NCI-H1694 treated with DMSO at 0.1 percent for 48 hours (cell line): ENCODE measurements at places on chromosomes 11 and 22.

DNA sequence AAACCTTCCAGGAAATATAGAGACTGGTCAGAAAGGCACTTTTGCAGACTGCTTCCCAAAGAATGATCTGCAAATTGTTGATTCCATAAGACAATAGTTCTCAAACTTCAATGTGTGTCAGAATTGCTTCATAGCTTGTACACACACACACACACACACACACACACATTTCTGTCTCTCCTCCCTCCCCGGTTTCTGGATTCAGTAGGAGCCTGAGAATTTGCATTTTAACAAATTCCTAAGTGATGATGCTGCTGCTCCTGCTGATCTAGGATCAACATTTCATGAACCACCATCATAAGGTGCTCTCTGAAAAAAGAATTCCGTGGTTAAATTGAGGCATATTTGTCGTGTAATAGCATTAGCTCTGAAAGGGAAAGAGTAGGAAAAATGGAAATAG is 35.3 kb upstream of the FZD4 start:
- no peak for DNase-seq

GRCh38 chr11:64089027-64089360 is 53.3 kb downstream of the FLRT1 start:
- DNase-seq = no peak

DNA sequence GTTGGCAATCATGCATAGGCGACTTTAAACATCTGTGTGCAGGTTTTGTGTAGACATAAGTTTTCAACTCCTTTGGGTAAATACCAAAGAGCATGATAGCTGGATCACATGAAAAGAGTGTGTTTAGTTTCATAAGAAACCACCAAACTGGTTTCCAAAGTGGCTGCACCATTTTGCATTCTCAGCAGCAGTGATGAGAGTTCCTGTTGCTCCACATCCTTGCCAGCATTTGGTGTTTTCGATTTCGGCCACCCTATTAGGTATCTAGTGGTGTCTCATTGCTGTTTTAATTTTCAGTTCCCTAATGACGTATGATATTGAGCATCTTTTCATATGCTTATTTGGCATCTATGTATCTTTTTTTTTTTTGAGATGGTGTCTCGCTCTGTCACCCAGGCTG is 62.8 kb upstream of the CCND1 start:
- DNase-seq = no peak

- no peak for DNase-seq
These were observed 7.4 kb upstream of the VSIG10L2 start for GRCh38 chr11:125938418-125938817.

DNA sequence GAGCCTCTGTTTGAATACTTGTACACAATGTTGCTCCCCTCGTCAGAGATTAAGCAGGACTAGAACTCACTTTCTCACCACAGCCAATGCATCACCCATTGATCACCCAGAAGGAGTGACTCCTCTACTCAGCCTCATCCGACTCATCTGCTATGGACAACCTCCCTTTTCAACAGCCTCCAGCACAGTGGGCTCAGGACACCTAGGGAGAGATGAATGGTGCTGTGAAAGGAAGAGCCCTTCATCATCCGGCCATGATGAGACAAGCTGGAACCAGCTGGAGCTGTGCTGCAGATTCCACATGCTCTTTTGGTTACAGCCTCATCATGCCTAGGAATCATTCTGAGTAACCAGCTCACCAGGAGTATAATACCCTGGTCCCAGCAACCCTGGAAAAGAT is 15.5 kb downstream of the C11orf91 start:
- no peak for DNase-seq

GRCh38 chr11:117074119-117074518 is 24.1 kb downstream of the SIK3 start:
- DNase-seq = no peak

- no peak for DNase-seq
These were observed 564.4 kb upstream of the LUZP2 start for GRCh38 chr11:23932485-23932898.

GRCh38 chr11:88183233-88183632 is 8.0 kb upstream of the RAB38 start:
- no peak for DNase-seq

- DNase-seq = no peak
These were observed 89.7 kb downstream of the EFCAB6 start for GRCh38 chr22:43722444-43722843.

DNA sequence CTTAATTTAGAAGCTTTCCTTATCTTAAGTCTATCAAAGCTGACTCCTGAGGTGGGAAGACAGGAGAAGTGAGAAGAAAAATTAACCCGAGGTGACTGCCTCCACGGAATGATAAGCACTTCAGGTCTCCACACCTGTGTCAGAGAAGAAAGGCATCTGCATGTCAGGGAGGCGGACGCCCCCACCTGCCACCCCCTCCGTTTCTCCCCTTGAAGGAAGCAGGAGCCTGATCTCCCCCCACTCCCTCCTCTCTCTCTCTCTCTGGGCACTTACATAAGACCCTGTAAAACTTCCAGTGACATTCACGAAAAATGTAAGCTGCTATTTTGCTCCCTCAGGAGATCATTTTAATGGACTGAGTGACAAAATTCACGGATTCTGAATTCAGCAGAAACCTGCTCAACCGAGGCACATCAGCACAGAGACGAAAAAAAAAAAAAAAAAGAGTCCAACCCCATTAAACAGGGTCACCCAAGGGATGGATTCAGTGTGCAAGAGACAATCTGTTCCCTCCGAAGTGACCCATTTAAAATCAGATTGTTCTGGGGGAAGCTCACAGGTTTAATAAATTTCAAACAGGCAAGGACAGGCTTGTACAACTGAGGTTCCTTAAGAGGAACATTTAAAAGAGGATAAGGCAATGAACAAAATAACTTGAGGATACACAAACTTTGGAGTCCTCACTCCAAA is 1.5 kb downstream of the LARGE1 start:
- no peak for DNase-seq

- peak; percentile 44 for DNase-seq
These were observed 56.6 kb upstream of the PRDM11 start for GRCh38 chr11:45089676-45090499.

DNA sequence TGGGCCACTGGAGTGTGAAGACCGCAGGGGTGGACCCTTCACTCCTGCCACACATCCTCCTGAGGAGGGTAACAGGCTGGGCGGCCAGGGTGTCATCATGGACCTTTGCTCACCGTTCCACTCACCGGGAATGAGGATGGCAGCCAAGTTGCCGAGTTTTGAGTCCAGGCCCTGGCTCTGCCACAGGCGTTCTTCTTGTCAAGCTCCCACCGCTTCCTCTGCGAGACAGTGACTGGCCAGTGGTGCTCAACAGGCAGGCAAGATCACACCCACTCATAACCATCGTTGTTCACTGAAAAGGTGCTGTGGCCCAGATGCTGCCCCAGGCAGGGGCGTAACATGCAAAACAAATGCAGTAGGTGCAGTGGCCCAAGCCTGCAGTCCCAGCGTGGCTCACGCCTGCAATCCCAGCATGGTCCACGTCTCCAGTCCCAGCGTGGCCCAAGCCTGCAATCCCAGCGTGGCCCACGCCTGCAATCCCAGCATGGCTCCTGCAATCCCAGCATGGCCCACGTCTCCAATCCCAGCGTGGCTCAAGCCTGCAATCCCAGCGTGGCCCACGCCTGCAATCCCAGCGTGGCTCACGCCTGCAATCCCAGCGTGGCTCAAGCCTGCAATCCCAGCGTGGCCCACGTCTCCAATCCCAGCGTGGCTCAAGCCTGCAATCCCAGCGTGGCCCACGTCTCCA is 5.0 kb upstream of the PANX2 start:
- no peak for DNase-seq

DNA sequence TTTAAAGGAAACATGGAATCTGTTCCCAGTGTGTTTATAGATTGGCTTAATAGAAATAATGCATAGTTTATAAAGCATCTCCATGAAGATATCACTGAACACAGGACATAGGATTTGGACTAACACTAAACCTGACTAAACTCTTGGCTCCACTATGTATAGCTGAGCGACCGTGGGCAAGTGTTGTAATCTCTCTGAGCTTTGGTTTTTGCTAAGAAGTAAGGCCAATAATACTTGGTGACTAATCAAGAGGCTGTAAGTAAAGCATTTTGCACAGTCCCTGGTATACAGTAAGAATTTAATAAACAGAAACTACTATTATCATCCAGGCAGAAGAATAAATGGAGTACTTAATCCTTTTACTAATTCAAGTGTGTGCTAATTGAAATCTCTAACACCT is 125.5 kb upstream of the MTMR2 start:
- DNase-seq = no peak

- DNase-seq = no peak
These were observed 7.1 kb upstream of the FLI1 start for GRCh38 chr11:128686745-128687177.

DNA sequence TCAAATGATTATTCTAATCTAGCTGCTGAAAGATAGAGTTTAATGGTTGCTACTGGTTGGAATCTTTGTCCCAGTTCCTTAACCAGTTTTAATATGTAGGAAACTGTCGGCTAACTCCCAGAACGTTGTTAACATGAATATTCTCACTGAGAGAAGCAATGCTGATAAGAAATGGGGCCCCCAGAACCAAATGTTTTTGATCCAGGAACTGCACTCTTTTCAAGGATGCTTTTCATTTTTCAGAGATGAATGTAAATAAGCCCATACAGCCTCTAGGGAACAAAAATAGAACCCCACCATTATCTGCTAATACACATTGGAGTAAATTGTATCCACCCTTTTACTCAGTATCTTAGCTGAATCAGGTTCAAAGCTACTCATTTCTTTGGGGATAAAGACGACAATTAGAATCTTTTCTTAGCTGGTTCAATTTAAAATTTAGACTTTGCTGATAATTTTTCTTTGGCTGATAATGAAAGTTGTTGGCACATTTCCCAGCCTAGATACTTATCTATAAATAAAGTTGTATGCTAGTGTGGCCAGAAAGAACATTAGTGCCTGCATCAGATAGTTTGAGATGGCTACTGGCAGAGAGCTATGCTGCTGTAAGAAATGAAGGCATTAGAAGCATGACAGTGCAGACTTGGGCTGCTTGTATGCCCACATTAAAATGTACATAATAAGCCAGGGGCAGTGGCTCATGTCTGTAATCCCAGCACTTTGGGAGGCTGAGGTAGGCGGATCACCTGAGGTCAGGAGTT is 323.3 kb upstream of the PDGFD start:
- no peak for DNase-seq

DNA sequence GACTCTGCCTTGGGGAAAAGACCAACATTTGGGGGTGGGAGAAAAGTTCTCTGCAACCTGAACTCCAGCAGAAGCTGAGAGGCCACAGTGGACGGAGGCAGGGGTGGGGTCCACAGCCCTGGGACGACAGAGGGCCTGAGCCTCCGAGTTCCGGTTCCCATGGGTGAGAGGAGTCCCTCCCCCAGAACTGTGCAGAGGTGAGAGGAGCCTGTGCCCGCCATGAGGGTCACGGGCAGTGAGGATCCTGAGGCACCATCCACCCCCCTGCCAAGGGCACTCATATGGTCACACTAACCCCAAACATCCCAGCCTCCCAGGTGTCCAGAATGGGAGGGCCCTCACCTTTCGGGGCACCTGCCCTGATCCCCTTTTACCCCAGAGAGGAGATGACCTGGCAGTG is 30.5 kb downstream of the KIAA0930 start:
- no peak for DNase-seq

DNA sequence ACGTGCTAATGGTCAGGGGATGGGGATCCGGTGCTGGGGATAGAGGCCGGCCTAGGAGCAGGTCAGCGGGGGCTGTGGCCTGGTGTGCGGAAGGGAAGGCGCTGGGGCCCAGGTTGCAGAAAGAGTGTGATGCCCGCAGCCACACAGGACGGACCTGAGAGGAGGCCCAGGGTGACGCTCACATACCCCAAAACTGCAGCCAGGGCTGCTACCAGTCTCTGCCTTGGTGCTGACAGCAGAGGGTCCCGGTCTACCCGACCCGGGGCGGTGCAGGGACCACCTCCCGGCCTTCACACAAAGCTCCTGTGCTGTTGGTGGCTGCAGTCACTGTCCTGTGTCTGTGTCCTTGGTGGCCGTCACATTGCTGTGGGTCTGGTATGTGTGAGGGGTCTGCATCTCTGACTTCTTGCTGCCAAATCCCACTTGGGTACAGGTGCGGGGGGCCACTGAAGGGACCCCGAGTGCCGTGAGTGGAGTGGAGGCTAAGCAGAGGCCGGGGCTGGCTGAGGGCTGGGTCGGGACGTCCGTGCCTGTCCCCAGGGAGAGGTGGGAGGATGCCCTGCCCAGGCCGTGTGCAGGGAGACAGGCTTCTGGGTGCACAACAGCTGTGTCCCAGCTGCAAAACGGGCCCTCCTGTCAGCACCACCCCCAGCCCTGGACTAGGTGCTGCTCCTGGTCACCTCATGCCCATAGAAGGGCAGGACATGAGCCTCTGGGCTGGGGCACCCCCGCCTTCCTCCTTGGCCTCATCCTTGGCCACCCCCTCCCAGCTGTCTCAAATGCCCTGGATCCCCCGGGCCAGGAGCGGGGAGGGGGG is 1.5 kb downstream of the LSP1 start:
- DNase-seq = no peak

GRCh38 chr11:77059806-77060205 is 7.0 kb upstream of the CAPN5 start:
- no peak for DNase-seq

- DNase-seq = no peak
These were observed 8.4 kb downstream of the LRRC10B start for GRCh38 chr11:61516675-61517572.

GRCh38 chr11:65698205-65698604 is 13.8 kb upstream of the KAT5 start:
- no peak for DNase-seq

DNA sequence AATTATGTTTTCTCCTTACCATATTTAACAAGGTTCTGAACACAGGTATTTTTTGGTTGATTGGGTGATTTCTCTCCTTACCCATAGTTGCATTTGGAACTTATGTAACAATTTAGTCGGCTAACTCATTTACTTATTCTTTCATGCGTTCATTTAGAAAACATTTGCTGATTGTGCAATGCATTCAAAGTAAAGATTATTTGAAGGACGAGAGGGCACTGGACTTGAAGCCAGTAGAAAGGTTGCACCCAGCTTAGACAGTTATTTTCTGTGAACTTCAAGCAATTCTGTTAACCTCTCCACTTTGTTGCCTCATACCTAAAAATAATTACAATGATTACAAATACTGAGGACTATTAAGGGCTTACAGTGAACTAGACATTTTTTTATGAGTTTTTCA is 769.6 kb downstream of the LRRC4C start:
- DNase-seq = no peak

GRCh38 chr11:34940026-34940677 is 23.7 kb downstream of the PDHX start:
- no peak for DNase-seq

DNA sequence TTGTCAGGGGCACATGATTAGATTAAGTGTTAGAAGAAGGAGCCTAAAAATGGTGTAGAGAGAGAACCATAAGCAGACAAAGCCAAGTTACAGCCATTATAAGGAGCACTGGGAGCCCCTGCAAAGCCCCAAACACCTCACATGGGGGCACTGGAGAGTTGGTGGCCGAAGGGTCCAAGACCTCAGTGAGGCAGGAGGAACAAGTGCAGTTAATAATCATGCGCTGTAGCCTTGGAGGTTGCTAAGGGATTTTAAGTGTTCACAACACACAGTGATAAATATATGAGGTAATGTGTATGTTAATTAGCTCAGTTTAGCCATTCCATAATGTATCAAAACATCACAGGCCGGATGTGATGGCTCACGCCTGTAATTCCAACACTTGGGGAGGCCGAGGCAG is 54.4 kb upstream of the JAM3 start:
- DNase-seq = peak; percentile 0

GRCh38 chr22:29112681-29113080 is 39.8 kb downstream of the KREMEN1 start:
- DNase-seq = no peak

- no peak for DNase-seq
These were observed 2.4 kb downstream of the CTNND1 start for GRCh38 chr11:57764021-57764420.

- no peak for DNase-seq
These were observed 17.8 kb upstream of the P2RY2 start for GRCh38 chr11:73200256-73200655.
